Stimulated activated CD8-positive, alpha-beta memory T cell treated with anti-CD3 and anti-CD28 coated beads, Interleukin-7, amount 100 ng/mL, for 24 hours (primary cell): ENCODE measurements at places on chromosomes 16 and 17.

DNA sequence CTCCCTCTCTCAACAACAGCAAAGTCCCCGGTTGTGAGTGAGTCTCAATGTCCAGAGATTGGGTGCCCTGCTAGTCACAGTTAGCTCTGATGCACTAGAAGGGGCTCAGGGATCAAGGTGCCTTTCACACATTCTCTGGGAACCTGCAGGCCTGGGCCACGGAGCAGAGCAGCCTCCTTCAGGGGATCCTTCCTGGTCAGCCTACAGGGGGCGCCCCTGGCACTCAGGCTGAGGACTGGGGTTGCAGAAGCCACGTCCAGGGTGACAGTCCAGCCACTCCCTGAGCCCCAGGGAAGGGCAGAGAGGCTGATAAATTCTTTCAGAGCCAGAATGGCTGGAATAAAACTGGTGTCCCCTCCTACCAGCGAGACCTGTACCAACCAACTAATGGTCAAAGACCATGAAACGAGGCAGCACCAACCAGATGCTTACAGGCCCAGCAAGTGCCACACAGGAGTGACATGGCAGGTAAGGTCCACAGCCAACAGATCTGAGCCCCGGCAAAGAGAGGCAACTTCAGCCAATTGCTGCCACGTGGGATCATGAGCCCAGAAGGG is 43.5 kb downstream of the ST3GAL2 start:
- DNase-seq = no peak

GRCh38 chr17:48612854-48613691 is 2.0 kb downstream of the HOXB8 start:
- DNase-seq = no peak

- no peak for DNase-seq
Observed at GRCh38 chr17:39769974-39770587, 32.3 kb downstream of the GRB7 start.

DNA sequence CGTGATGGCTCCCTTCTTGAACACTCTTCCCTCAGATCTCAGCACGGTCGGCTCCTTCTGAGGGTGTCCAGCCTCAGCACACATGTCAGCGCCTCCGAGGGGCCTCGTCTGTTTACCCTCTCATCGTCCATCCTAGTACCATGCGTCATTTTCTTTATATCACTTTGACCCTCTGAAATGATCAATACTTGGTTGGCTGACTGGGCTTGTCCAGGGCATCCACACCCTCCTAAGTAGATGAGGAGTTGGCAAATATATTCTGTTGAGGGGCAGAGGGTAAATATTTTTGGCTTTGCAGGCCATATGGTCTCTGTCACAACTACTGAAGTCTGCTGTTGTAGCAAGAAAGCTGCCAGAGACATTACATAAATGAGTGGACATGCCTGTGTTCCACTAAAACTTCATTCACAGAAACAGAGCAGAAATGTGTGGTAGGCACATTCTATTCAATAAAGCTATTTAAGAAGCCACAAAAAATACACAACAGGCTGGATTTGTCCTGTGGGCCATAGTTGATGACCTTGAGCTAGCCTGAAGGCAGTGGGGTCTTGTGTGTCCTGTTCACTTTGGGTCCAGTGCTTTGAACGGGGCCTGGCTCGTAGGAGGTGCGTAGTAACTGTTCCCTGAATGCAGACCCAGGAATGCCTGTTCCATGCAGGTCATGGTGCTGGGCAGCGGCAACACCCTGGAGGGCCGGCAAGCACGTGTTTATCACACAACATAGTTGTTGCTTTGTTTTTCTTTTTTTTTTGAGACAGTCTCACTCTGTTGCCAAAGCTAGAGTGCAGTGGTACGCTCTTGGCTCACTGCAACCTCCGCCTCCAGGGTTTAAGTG is 185.8 kb downstream of the SNX29 start:
- DNase-seq = no peak

DNA sequence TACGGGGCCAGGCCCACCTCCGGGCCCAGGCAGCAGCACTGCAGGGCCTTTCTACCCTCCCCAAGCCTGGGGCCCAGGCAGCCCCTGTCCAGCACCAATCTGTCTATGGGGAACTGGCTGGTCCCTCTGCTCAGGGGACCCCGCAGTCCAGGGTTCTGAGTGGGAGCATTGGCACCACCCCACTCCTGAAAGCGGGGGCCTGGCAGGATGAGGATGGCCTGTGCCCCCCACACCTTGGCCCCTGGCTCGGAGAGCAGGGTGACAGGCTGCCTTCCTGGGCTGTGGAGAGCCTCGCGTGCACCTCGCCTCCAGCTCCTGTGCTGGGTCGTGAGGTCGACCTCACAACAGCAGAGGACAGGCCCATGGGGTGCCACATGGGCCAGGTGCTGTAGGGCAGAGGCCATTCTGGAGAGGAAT is 1.4 kb downstream of the NPB start:
- no peak for DNase-seq

GRCh38 chr17:49468811-49469385 is 26.2 kb upstream of the NGFR start:
- DNase-seq = no peak

DNA sequence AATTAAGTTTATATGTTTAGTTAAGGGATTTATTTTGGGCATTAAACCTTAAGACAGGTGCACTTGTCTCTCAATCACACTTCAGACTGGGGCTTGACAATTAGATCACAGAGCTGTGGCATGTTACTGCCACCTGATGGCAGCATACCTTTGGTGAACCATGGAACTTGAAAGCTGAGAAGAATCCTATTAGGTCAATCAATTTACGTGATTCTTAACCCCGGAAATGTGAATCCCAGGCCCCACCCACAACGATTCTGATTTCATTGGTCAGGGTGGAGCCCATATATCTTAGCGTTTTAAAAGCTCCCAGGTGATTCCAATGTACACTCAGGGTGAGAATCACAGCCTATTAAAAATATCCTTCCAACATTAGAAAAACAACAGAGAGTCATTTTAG is 91.0 kb downstream of the GSG1L start:
- DNase-seq = peak; percentile 0
